ENCODE measurements at places on chromosomes 11 and 22.

- DNase-seq = no peak
- no peaks in the 10 kb centered on the region for H3K4me1 ChIP-seq
- H3K4me3 ChIP-seq = no peak overlapping the region
- H3K27me3 ChIP-seq = peaks cover 5% of the 10 kb centered on the region
These were observed 4.6 kb downstream of the PRR5L start for GRCh38 chr11:36300650-36301049.

GRCh38 chr11:76972051-76972450 is 62.1 kb upstream of the B3GNT6 start:
- no peaks in the 10 kb centered on the region for H3K4me1 ChIP-seq
- H3K27ac ChIP-seq = no peak overlapping the region
- peaks cover 7% of the 10 kb centered on the region for H3K36me3 ChIP-seq

DNA sequence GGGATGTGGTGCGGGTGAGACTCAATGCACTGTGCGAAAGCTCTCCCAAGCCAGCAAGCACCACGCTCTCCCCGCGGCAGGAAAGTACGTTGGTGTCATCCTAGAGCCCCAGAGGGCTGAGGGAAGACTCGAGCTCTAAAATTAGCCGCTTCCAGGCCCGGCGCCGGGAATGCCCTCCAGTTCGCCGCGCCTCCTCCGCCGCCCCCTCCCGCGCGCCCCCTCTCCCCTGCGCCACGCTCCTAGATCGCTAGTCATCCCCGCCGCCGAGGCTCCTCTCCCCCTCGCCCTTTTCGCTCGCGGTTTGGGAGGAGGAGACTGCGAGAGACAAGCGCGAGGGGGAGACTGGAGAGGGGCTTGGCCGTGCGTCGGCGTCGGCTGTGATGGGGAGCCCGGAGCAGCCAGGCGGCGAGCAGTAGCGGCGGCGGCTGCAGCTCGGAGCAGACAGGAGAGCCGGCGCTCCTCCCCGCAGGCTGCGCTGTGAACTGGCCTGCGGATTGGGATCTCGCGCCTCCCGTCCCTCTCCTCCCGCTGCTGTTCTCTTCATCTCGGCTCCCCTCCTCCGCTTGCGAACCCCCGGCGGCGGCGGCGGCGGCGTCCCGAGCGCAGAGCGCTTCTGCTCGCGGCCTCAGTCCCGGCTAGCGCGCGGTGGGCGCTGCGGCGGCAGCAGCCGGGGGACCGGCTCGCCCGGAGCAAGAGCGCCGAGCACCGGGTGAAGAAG is at the start of gene FAT3:
Gene FAT3 (plus strand): TSS at position 412 of the 718 bp plus-strand sequence. CDS start 127,295 bp downstream, outside the sequence.
- H3K4me1 ChIP-seq = no peaks in the 10 kb centered on the region
- H3K27me3 ChIP-seq = peaks cover 45% of the 10 kb centered on the region
- H3K27ac ChIP-seq = no peak within 1 kb of the TSS
- no peaks in the 10 kb centered on the region for H3K36me3 ChIP-seq

- H3K4me3 ChIP-seq = no peak overlapping the region
- H3K27ac ChIP-seq = no peak overlapping the region
- peaks cover 7% of the 10 kb centered on the region for H3K27me3 ChIP-seq
- H3K4me1 ChIP-seq = no peaks in the 10 kb centered on the region
- DNase-seq = no peak
These were observed 5.9 kb upstream of the OR52L1 start for GRCh38 chr11:5992604-5993251.

DNA sequence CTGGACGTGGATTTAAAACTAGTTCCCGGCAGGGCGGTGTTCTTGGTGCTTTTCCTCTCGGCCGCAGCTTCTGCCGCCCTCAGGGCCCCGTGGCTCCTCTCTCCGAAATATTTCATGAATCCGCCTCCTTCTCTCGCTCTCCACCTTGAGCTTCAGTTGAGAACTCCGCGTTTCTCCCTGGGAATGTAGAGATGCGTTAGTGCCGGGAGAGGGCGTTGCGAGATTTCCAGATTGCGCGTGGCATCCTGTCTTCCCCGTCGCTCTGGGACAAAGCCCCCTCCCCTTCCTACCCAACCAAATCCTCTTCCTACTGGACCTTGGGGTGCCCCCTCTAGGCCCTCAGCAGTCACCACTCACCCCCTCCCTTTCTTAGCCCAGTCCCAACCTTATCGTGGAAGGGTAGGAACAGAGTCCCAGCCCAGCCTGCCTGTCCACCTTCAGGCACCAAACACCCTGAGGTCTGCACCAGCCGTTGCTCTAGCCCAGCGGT is 15.5 kb upstream of the RAC2 start:
- H3K4me1 ChIP-seq = peaks cover 31% of the 10 kb centered on the region
- H3K27me3 ChIP-seq = peaks cover 12% of the 10 kb centered on the region
- H3K36me3 ChIP-seq = peaks cover 3% of the 10 kb centered on the region
- no peak overlapping the region for H3K4me3 ChIP-seq
- no peak overlapping the region for H3K27ac ChIP-seq
- no peak for DNase-seq

GRCh38 chr22:23526596-23527316 is 53.3 kb downstream of the IGLL1 start:
- H3K27ac ChIP-seq = no peak overlapping the region
- DNase-seq = no peak
- no peaks in the 10 kb centered on the region for H3K36me3 ChIP-seq
- H3K4me1 ChIP-seq = no peaks in the 10 kb centered on the region
- H3K4me3 ChIP-seq = no peak overlapping the region

GRCh38 chr11:106105986-106106385 is 28.5 kb downstream of the AASDHPPT start:
- no peak overlapping the region for H3K4me3 ChIP-seq
- H3K4me1 ChIP-seq = no peaks in the 10 kb centered on the region
- no peak overlapping the region for H3K27ac ChIP-seq
- no peaks in the 10 kb centered on the region for H3K27me3 ChIP-seq
- H3K36me3 ChIP-seq = no peaks in the 10 kb centered on the region

- peaks cover 41% of the 10 kb centered on the region for H3K36me3 ChIP-seq
- no peak overlapping the region for H3K27ac ChIP-seq
- H3K4me1 ChIP-seq = peaks cover 4% of the 10 kb centered on the region
- no peak overlapping the region for H3K4me3 ChIP-seq
These were observed 20.8 kb downstream of the USP35 start for GRCh38 chr11:78209478-78209877.

DNA sequence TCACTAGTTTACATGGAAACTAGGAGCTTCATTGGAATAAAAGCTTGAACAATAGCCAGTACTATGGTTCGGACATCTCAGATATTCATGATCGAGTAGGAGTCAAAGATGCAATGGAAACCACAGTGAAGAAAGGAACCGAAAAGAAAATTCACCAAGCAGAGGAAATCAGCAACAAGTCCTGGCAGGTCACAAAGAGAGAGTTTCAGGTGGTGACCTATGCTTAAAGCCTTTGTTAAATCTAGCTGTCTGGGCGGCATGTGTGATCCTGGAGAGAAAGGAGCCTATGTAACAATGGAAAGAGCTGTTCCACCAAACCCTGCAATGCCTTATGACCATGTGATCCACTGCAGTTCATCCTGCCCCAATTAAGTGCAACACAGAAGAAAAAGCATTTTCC is 68.9 kb upstream of the POU2AF2 start:
- H3K4me1 ChIP-seq = peaks cover 7% of the 10 kb centered on the region
- DNase-seq = no peak
- H3K27me3 ChIP-seq = peaks cover 5% of the 10 kb centered on the region
- no peak overlapping the region for H3K27ac ChIP-seq
- H3K36me3 ChIP-seq = no peaks in the 10 kb centered on the region
